Fibroblast of the aortic adventitia (primary cell): ENCODE measurements at places on chromosomes 5 and 9. TPM values are rescaled to one million over a fixed set of nuclear protein-coding genes. Genes with fewer than 3 reads are reported as not detected.

Gene PCDHA1
- 0.09 TPM in 1 of 2 replicates, not detected in the other for total RNA-seq

Gene GABRA6
- total RNA-seq, result not detected in 2 replicates

Gene GPX8
- 79.7 and 244 TPM in 2 replicates for total RNA-seq

Gene KIF4B
- not detected in 2 replicates for total RNA-seq

Gene ERGIC1
- total RNA-seq, result 21.7 and 193 TPM in 2 replicates

Gene SCGB3A1
- total RNA-seq, result not detected in 2 replicates

Gene PCDH1
- total RNA-seq, result 0.90 and 3.2 TPM in 2 replicates

Gene HRCT1
- 0.81 TPM in 1 of 2 replicates, not detected in the other for total RNA-seq

Gene ZNF474
- total RNA-seq, result 0.09 TPM in 1 of 2 replicates, not detected in the other

Gene GFI1B
- not detected in 2 replicates for total RNA-seq

Gene LHX2
- total RNA-seq, result not detected in 2 replicates

Gene SOX30
- 0.09 TPM in 1 of 2 replicates, not detected in the other for total RNA-seq

Gene MOB3B
- under 0.01 and 0.25 TPM in 2 replicates for total RNA-seq

Gene WDR38
- not detected in 2 replicates for total RNA-seq

Gene SHOC1
- 0.09 TPM in 1 of 2 replicates, not detected in the other for total RNA-seq

Gene CSF1R
- under 0.01 and 0.16 TPM in 2 replicates for total RNA-seq

Gene NPR3
- total RNA-seq, result 2.8 and 23.7 TPM in 2 replicates

Gene SLC4A9
- total RNA-seq, result not detected in 2 replicates

Gene IL9
- total RNA-seq, result not detected in 2 replicates

Gene MTRR
- 21.6 and 40.3 TPM in 2 replicates for total RNA-seq

Gene WHRN
- 2.1 and 3.5 TPM in 2 replicates for total RNA-seq

Gene GLDC
- total RNA-seq, result 0.65 and 1.8 TPM in 2 replicates

Gene ARID3C
- 0.09 and 0.74 TPM in 2 replicates for total RNA-seq

Gene PPP3R2
- total RNA-seq, result not detected in 2 replicates

Gene AQP3
- 0.54 and 1.9 TPM in 2 replicates for total RNA-seq

Gene RRAGA
- 48.9 and 62.5 TPM in 2 replicates for total RNA-seq

Gene NR2F1
- total RNA-seq, result 8.0 and 20.5 TPM in 2 replicates

Gene GPR151
- not detected in 2 replicates for total RNA-seq

Gene MXD3
- total RNA-seq, result 2.6 and 17.5 TPM in 2 replicates

Gene TMCO6
- 21.1 and 295 TPM in 2 replicates for total RNA-seq

Gene PRRX2
- total RNA-seq, result 3.5 and 36.1 TPM in 2 replicates

Gene GRIN1
- total RNA-seq, result not detected in 2 replicates

Gene MARCOL
- not detected in 2 replicates for total RNA-seq

Gene FGFR4
- 0.74 TPM in 1 of 2 replicates, not detected in the other for total RNA-seq

Gene SELENOP
- total RNA-seq, result 58.1 and 119 TPM in 2 replicates

Gene ADAMTS19
- total RNA-seq, result 0.09 TPM in 1 of 2 replicates, not detected in the other

Gene CACFD1
- total RNA-seq, result 4.4 and 18.0 TPM in 2 replicates

Gene IFNA2
- not detected in 2 replicates for total RNA-seq

Gene PCDHGA12
- total RNA-seq, result 39.7 and 50.5 TPM in 2 replicates

Gene RBM27
- 6.6 and 28.5 TPM in 2 replicates for total RNA-seq

Gene ACOT12
- 0.27 TPM in 1 of 2 replicates, not detected in the other for total RNA-seq

Gene SPATA31D4
- total RNA-seq, result not detected in 2 replicates
